Kidney (tissue), 22 donors: ENCODE measurements at places on chromosomes 5 and 9. TPM values are rescaled to one million over a fixed set of nuclear protein-coding genes. Genes with fewer than 3 reads are reported as not detected.

DNA sequence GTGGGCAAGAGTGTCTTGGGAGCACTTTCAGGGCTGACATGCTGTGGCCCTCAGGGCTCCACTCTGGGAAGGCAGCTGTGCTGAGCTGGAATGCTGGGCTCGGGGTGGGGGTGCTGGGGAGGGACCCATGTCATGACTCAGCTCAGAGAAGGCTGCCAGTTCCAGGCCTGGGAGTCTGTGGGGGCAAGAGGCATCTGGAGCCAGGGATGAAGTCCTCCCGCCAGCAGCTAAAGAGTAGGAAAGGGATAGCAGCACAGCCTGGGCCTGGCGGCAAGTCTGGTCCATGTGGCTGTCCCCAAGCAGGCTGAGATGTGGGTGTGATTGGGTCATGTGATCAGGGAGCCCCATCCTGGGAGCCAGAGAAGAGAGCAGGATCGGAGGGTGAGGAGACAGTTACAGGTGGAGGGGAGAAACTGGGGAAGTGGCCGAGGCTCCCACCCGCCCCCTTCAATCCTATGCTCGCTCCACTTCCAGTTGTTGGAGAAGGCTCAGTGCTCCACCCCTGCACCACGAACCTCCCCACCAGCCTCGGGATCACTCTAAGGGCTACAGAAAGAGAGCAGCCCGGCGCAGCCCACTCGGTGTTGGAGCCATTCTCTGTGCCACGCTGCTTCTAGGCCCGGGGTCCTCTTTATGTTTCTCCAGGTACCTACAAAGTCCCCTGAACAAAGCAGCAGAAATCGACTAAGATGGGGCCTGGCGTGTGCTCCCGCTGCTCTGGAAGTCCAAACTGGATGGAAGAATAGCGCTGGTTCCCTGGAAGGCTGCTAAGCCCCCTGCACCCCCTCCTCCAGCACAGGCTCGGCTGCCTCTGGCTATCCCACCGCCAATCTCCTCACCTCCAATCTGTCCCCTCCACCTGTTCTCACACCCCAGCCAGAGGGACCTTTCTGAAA is 12.0 kb downstream of the PDGFRB start:
- no peak for DNase-seq

DNA sequence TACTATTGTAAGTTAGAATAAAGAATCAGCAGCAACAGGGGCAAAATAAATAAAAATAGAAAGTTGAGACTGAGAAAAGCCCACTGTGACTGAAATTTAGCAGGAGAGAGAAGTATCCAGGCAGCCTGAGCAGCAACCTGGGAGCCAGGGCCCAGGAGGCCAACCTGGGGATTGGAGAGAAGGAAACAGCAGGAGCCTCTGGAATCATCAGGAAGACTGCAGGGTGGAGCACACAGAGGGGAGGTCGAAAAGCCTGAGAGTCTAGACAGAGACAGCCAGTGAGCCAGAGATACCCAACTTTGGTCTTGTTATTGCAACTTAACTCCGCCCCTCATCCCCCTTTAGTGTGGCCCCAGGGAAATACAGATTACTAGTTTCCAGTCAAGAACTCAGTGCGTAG is 98.6 kb downstream of the SLC1A3 start:
- DNase-seq, result no peak

DNA sequence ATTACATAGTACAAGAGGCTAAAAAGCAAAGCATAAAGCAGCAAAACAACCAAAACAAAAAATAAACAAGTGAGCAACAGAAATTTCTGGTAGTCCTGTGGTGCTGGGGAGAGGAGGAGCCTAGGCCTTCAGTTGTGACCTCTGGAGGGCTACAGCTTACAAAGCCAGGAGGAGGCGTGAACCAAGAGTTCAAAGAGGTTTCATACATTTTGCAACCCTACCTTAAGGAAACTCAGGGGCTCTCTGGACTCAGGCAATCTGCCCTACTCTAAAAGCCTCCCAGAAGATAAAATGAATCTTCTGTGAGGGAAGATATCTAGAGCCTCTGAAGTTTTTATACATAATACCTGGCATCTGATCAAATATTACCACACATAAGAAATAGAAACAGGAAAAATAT is 187.4 kb downstream of the AGTPBP1 start:
- no peak for DNase-seq

GRCh38 chr9:96126321-96126881 is 175.6 kb downstream of the HSD17B3 start:
- DNase-seq, result no peak

GRCh38 chr5:127519527-127519926 is 2.1 kb downstream of the PRRC1 start:
- no peak for DNase-seq

- DNase-seq, result no peak
Measured at GRCh38 chr5:78738693-78739300, 90.2 kb upstream of the LHFPL2 start.

- no peak for DNase-seq
Measured at GRCh38 chr5:71537687-71538086, 49.5 kb upstream of the MCCC2 start.

GRCh38 chr5:53438486-53439472 is 41.6 kb upstream of the FST start:
- DNase-seq, result no peak

DNA sequence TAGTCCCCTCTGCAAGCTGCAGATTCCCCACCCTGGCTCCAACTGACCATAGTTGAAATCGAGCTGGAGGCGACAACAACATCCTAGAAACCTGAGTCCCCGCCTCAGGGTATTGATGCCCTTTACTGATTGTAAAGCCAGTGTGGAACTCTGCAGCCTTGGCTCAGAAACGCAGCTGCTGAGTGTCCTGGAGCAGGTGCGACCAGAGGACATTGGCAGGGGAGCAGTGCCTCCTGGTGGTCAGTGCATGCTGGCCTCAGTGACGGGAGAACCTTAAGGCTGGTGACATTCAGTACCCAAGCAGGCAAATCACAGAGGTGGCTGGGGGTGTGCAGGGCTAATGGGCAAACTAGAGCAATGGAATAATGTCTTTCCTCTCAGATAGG is 20.4 kb upstream of the ZNF354B start:
- DNase-seq, result peak; percentile 89

DNA sequence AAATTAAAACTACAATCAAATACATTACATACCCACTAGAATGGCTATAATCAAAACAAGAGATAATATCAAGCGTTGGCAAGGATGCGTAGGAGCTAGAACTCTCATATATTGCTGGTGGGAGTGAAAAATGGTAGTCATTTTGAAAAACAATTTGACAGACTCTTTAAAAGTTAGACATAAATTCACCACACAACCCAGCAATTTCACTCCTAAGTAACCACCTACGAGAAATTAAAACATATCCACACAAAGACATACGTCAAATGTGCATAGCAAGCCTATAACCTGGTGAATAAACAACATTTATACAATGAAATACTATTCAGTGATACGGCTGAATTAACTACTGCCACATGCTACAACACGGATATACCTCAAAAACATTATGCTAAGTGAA is 44.7 kb downstream of the GKAP1 start:
- DNase-seq, result no peak

DNA sequence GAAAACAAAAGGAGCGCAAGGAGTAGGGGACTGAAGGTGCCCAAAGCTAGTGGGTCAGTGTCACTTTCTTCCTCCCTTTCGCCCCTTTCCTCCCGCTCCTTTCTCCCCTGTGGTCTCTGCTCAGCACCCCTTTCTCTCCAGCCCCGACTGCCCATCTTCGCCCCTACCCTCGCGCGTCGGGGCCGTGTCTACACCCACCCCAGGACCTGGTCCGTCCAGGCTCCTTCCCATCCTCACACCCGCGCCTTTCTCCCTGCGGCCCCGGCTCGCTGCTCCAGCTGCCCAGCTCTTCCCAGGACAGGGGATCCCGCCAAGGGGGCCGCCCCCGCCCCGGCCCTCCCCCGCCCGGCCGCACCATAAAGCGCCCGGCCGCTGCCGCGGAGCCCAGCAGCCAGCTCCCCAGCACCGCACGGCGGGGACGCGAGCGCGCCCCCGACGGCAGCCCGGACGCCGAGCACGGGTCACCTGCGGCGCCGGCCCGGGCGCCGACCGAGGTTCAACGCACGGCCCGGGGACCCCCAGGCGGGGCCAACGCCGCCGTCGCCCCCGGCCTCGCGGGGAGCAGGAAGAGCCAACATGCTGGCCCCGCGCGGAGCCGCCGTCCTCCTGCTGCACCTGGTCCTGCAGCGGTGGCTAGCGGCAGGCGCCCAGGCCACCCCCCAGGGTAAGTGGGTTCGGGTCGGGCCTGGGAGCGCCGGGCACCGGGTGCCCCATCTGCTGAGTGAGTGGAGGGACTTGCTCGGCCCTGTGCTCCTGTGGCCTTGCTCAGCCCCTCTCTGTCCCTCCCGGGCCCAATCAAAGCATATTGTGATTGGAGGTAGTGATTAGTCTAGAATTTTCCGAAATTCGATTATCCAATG is at the start of gene THBS4:
Gene THBS4, plus strand, starts transcription at position 387 of the 860 bp plus-strand sequence. Its CDS starts 190 bp downstream, at position 577.
- peak; percentile 58 for DNase-seq

DNA sequence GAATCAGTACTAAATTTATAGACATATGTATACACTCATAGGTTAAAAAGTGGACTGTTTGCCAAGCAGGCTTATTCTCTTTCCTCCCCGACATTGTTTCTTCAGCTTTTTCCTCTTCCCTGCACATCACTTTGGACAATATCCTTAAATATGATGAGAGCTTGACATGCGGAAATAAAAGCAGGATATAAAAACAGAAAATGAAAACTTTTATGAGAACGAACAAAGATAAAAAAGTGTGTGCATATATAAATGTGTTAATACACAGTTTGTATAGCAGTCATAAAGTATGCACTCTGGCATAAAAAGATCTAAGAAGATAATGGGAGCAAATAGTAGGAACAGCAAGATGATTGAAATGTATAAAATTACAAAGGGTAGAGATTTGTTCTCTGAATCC is 86.4 kb upstream of the IFNE start:
- no peak for DNase-seq

Gene PCDHGA3
- total RNA-seq, result 4.0 TPM

Gene PCDHGA1
- total RNA-seq, result 0.69 TPM

Gene PLPP7
- 4.0 TPM for total RNA-seq

Gene PCDHA12
- 5.2 TPM for total RNA-seq

Gene USP20
- 28.8 TPM for total RNA-seq

Gene SLC23A1
- total RNA-seq, result 3.5 TPM
